ENCODE measurements at places on chromosomes 7 and 10.

DNA sequence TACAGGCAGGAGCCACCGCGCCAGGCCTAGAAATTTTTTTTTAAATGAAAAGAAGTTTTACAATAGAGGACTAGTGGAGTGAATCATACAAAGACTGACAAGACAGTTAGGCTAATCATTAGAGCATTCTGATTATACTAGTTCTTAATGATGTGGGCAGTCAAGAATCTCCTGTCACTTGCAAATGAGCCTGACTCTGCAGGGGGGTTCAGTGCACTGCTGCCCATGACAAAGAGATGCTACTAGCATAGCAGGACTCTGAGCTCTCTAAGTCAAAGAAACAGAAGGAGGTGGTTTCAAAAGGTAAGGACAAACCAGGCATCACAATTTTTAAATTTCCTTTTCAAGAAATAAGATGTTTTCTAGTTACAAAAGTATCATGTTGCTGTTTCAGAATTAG is 59.0 kb downstream of the CCDC6 start:
- no peak for DNase-seq

DNA sequence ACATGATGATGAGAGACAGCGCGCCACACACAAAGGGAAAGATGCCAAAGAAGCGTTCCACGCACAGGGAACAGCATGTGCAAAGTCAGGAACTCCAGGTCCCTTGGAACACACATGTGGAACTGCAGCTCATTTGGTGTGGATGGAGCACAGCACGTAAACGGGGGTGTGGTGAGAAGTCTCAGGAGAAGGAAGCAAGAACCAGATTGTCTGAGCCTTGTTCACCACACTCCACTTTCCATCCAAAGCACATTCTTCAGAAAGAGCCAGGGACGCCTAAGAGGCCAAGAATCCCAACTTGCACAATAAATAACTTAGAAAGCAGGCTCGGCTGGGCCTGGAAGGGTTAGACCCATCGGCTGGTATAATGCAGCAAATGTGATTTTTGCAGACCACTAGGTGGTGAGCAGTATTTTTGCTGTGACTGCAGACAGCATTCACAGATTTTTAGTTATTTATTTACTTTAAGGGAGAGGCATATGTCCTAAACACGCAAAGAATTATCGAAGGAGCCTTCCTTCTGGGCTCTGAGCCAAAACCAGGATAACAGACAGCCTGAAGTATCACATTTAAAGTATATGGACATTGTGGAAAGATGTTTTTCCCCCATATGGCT is 27.9 kb upstream of the ASCC1 start:
- DNase-seq = peak; percentile 61

DNA sequence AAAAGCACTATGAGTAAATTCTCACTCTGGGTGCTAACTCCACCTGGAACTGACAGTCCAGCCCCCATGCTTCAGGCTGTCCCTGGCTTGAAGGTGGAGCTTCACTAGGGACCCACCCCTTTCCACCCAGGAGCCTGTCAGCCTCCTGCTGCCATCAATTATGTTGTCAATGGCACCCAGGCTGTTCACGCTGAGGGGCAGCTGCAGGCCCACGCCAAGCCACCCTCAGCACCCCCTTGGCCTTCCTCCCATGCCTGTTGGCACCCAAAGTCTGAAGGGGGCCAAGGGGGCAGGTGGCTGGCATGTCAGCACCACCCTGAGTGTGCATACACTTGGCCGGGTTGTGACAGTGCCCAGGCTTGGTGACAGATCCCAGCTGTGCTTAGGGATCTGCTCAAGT is 149.3 kb downstream of the NXPH1 start:
- DNase-seq = no peak

DNA sequence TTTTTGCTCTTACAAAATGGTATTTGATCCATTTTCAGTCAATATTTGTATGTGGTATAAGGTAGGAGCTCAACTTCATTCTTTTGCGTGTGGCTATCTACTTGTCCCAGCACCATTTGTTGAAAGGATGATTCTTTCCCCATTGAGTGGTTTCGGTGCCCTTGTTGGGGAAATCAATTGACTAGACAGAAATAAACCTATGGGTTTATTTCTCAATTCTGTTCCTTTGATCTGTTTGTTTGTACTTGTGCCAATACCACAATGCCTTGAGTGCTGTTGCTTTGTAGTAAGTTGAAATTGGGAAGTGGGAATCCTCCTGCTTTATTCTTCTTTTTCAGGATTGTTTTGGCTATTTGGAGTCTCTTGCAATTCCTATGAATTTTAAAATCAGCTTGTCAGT is 41.0 kb downstream of the SNX10 start:
- DNase-seq = no peak

GRCh38 chr10:70954381-70955176 is 66.2 kb upstream of the PCBD1 start:
- DNase-seq = no peak

DNA sequence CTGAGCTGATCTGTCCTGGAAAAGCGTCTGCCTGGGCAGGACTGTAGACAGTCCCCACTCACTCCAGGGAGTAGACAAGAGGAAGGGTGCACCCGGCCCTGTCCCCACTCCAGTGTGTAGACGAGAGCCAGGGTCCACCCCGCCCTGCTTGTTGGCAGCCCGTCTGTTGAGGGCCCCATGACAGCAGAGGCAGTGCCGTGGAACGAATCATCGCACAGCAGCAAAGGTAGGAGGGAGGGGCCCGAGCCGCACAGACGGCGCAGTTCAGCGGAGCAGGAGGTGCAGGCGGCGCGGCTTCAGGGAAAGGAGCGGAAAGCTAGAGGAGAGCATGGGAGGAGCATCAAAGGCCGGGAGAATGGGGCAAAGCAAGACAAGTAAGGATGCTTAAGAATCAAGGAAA is 93.0 kb downstream of the DYNC2I1 start:
- DNase-seq = no peak

GRCh38 chr10:124092250-124092859 is 1.0 kb downstream of the CHST15 start:
- peak; percentile 34 for DNase-seq

DNA sequence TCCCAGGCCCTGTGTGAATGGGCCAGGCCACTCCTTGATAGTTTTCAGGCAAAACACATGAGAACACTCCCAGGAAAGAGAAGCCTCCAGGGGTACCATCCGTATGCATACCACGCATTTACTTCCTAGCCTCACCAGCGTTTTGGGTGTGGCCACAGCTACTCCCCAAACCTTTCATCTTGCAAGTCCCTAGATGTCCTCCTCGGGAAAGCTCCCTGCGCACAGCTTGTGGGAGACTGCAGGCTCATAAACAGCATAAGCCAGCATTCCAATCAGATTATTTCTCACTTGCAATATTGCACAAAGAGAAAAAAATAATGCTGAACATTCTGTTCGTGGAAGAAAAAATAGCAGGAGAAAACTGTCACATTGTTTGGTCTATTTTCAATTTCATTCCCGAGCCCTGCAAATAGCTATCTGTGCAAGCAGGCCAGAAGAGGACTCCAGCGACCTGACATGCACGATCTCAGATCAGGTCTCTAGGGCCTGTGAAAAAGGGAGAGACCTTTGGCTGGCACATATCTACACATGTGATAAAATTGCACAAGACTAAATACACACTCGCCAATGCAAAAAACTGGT is 175.6 kb downstream of the PLXNA4 start:
- peak; percentile 47 for DNase-seq

DNA sequence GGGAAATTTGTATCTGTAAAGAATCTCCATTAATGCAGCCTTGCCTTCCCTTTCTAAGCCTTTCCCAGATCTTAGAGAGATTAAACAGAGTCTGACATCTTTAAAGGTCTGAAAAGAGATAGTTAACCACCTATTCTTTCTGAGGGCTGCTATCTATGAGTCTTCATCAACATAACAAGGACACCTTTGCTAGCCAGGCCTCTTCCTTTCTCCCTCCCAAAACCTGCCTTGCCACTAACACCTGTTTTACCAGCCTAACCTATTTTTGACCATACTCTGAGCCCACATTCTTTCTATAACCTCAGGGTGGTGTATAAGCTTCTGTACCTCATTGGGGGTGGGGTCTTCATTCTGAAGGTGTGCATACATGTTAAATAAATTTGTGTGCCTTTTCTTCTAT is 217.1 kb downstream of the IPMK start:
- DNase-seq = no peak

DNA sequence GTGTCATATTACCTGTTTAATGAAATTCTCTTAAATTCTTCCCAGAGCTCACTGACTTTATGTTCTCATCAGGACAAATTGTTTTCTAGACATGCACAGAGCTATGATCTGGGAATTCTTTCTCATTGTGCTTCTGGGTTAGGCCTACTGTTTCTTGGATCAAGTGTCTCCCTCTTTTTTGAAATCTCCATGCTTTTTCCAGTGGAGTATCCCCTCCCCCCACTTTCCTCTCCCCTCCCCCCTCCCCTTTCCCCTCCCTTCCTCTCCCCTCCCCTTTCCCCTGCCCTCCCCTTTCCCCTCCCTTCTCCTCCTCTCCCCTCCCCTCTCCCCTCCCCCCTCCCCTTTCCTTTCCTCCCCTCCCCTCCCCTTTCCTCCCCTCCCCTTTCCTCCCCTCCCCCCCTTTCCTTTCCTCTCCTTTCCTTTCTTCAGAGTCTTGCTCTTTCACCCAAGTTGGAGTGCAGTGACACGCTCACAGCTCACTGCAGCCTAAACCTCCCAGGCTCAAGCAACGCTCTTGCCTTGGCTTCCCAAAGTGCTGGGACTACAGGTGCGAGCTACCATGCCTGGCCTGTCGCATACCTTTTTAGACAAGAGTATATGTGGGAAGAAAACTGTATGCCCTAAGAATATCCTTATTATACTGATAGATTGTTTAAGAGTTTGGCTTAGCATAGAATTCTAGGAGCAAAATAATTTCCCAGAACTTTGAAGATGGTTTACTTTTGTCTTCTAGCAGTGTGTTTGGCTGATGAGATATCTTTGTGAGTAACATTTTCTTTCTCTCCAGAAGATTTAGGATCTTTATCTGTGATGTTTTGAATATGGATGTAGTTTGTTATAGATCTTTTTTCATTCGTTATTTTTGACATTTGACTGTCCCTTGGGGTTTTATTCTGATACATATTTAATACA is 2.5 kb downstream of the DYNC2I1 start:
- DNase-seq = no peak

DNA sequence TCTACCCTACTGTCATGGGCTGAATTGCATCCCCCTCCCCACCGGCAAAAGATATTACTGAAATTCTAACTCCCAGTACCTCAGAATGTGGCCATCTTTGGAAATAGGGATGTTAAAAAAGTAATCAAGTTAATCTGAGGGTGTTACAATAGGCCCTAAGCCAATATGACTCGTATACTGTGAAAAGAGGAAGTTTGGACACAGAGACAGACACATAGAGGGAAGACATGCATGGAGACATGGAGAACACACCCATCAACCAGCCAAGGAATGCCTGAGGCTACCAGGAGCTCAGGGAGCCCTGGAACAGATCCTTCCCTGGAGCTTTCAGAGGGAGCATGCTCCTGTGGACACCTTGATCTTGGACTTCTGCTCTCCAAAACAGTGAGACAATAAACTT is 138.2 kb upstream of the ADO start:
- no peak for DNase-seq

DNA sequence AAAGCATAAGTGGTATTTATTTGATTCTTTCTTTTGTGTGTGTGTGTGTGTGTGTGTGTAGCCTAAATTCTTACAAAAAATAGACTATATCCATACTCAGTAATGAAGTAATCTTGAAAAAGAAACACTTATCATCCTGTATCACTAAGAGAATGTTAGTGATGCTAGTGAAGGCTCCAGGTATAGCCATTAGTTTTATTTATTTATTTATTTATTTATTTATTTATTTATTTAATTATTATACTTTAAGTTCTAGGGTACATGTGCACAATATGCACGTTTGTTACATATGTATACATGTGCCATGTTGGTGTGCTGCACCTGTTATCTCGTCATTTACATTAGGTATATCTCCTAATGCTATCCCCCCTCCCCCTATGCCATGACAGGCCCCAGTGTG is 436.0 kb downstream of the HTR7 start:
- DNase-seq = no peak

- DNase-seq = no peak
Observed at GRCh38 chr7:79489371-79489770, 35.9 kb upstream of the MAGI2 start.

- DNase-seq = no peak
Observed at GRCh38 chr7:90587766-90588165, 8.4 kb upstream of the CDK14 start.

DNA sequence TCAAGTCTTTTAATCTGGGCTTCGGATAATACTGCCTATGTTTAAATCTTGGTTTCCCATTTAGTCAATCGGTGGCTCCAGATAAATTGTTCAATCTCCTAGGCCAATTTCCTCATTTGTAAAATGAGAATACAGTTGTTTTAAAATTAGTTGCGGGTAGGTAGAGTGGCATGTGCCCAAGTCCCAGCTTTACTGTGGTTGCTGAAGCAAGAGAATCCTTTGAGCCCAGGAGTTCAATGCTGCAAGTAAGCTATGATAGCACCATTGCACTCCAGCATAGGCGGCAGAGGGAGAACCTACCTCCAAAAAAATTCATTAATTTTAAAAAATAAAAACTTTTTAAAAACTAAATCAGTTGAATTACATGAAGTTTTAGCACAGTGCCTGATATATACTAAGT is 7.3 kb downstream of the RNF216 start:
- no peak for DNase-seq

DNA sequence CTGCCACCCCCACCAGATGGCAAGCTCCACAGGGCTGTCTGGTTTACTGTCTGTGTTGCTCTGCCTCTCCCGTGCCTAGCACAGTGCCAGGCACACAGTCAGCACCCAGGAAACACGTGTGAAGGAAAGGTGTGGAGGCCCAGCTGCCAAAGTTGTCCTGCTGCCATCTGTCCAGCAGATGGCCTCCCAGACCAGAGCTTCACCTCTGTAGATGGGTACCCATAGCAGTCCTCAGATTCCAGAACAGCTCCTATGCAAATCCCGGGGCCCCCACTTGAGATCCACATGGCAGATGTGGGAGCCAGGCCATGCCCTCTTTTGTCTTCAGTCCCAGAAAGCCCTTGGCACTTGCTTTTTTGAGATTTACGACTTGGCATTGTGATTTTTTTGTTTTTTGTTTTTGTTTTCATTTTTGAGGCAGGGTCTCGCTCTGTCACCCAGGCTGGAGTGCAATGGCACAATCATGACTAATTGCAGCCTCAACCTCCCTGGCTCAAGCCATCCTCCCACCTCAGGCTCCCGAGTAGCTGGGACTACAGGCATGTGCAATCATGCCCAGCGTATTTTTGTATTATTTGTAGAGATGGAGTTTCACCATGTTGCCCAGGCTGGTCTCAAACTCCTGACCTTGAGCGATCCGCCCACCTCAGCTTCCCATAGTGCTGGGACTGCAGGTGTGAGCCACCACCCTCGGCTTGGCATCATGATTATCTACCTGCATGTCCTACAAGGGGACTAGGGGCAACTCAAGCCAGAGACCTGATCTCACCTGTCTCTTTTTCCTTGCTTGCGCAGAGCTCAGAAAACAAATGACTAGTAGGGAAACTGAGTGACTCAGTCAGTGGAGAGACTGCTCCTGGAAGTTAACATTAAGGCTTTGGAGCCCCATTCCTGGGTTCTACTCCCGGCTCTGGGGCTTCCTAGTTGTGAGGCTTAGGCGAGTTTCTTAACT is 16.9 kb upstream of the PALD1 start:
- peak; percentile 80 for DNase-seq

- DNase-seq = no peak
Observed at GRCh38 chr7:24908166-24908565, 71.8 kb downstream of the OSBPL3 start.
